ENCODE measurements at places on chromosomes 4 and X. TPM values are rescaled to one million over a fixed set of nuclear protein-coding genes. Genes with fewer than 3 reads are reported as not detected.

MBNL3 gene
- 3.8 TPM for total RNA-seq

SLC9A6 gene
- 20.4 TPM for total RNA-seq

DNA sequence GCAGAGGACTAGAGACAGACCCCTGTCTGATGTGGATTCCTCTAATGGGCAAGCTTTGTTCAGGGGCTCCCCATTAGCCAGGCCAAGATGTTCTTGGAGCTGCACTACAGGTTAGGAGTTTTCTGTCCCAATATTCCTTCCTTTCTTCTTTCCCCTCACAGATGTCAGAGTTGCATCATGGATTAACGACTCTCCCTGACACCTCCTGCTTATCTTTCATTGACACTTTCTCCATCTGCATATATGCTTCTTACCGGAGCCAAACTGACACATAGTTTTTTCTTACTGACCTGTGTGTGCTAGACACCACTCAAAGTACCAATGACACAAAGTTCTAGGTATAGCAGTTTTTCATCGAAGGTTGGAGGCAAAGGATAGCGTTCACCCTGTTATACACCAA, 228.6 kb upstream of the HCCS start:
- DNase-seq, result no peak

DNA sequence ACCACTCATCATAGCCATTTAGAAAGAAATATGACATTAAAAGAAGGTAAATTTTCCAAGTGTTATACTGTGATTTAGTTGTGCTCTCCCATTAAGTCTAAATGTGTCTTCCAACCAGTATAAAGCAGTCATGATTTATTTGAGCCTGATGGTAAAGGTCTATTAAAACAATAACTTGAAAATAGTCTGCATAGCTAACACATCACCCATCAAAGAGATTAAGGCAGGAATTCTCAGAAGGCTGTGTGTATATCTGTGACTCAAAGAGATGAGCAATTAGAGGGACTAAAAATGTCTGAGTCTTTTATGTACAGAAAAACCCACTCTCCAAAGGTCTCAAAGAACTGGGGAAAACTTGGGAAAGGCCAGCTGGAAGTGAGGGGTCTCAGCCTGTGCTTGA, 70.3 kb upstream of the IQCM start:
- no peak for DNase-seq

DNA sequence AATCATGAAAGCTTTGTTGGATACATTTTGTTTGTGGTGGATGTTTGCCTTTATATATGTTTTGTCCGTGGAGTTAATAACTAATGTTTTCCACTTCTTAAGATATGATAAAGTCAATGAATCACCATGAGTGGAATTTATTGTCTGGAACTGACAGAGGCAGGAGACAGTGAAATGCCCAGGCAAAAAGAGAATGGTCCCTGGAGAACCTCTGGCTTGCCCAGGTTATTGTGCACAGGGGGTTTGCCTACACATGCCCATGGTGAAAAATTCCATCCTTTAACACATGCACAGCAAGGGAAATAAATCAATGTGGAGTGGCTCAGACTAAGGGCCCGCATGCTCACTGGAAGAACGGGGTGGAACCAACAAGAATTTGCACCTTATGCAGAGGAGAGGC, 964.3 kb upstream of the GRIA3 start:
- DNase-seq, result no peak

- no peak for DNase-seq
Measured at GRCh38 chrX:104117759-104118158, 5.4 kb downstream of the ZCCHC18 start.

- DNase-seq, result no peak
Measured at GRCh38 chrX:9902656-9903055, 64.5 kb upstream of the CLDN34 start.

- no peak for DNase-seq
Measured at GRCh38 chr4:114924311-114924710, 189.1 kb downstream of the NDST4 start.

- no peak for DNase-seq
Measured at GRCh38 chrX:94551831-94552230, 877.8 kb downstream of the FAM133A start.

Measured in chondrocyte (in vitro differentiated cells).